Muscle of leg (tissue), 16 donors: ENCODE measurements at places on chromosomes 2 and 18. TPM values are rescaled to one million over a fixed set of nuclear protein-coding genes. Genes with fewer than 3 reads are reported as not detected.
A peak's percentile ranks its signal among the peaks of the same experiment; 100 is the strongest.

GRCh38 chr18:13517369-13517768, 209.0 kb downstream of the FAM210A start:
- no peaks in the 10 kb centered on the region for H3K27me3 ChIP-seq
- H3K36me3 ChIP-seq = peaks cover 2% of the 10 kb centered on the region
- H3K4me3 ChIP-seq = no peak overlapping the region
- H3K27ac ChIP-seq = no peak overlapping the region

The TSPYL6 gene
- polyA plus RNA-seq = not detected

The SH3RF3 gene
- polyA plus RNA-seq = 4.7 TPM

DNA sequence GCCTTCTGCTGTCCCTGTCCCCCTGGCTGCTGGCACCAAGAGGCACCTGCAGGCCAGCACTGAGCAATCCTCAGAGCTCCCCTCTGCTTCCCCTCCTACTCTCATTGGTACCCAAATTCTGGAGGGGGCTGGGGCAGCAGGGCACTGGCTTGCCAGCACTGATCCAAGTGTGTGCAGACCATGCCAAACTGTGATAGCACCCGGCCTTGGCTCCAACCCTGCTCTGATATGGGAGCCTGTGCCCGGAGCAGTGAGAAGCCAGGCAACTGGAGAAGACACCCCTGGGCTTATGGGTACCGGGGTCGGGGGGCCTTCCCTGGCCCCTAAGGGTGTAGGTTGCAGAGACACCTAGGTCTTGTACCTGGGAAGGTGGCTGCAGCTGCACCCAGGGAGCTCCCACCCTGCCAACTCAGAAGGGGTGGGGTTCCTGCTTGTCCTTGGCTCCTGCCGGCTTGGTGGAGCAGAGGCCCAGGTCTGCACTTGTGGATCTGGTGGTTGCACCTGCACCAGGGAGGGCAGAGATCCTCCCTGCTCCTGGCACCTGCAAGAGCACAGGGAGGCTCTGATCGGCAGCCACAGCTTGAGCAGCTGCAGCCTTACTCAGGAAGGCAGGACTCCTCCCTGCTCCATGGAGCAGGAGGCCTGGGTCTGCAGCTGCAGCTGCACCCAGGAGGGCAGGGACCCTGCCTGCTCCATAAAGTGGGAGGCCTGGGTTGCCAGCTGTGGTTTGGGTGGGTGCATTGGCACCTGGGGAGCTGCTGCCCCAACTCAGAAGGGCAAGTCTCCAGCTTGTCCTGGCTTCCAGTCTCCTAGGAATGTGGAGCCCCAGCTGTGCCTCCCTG, 96.3 kb downstream of the BCL2L11 start:
- H3K4me3 ChIP-seq = no peak overlapping the region
- H3K27ac ChIP-seq = no peak overlapping the region
- no peaks in the 10 kb centered on the region for H3K4me1 ChIP-seq
- no peak for DNase-seq
- no peaks in the 10 kb centered on the region for H3K36me3 ChIP-seq

DNA sequence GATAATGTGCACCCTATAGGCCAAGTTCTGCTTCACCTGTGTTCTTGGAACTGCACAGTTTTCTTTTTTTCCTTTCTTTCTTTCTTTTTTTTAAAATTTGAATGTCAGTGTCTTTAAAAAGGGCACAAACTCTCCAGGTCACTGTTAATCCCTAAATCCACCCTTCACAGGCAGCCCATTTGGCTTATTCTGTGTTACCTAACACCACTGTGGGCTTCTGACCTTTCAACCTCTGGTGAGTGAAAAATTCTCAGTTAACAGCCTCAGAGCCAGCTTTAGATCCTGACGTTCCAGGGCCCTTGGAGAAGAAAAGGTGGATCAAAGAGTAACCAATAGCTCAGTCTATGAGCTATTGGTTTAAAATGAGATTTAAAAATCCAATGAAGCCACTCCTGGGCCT, 6.8 kb upstream of the CETN1 start:
- DNase-seq = no peak
- peak overlapping the region; percentile 83 for H3K27ac ChIP-seq
- peaks cover 50% of the 10 kb centered on the region for H3K4me1 ChIP-seq
- no peaks in the 10 kb centered on the region for H3K27me3 ChIP-seq
- H3K4me3 ChIP-seq = no peak overlapping the region

GRCh38 chr2:98898423-98898841, 37.6 kb downstream of the CRACDL start:
- H3K36me3 ChIP-seq = no peaks in the 10 kb centered on the region
- peaks cover 13% of the 10 kb centered on the region for H3K4me1 ChIP-seq
- no peak overlapping the region for H3K27ac ChIP-seq
- H3K27me3 ChIP-seq = no peaks in the 10 kb centered on the region
- no peak overlapping the region for H3K4me3 ChIP-seq
- no peak for DNase-seq

DNA sequence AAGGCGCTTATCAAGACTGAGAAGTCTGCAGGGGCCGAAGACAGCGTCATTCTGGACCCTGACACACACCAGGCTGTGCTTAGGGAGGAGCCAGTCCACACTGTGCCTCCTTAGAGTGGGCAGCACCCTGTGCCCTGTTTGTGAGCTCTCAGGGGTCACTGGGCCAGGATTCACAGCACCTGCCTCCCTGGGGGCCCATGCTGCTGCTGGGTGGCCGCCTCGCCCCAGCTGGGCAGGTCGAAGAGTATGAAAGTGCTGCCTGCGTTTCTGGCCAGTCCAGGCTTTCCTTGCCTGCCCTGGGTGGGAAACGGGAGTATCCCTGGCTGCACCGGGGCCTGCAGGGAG, 15.4 kb upstream of the GPR55 start:
- H3K27ac ChIP-seq = no peak overlapping the region
- H3K36me3 ChIP-seq = no peaks in the 10 kb centered on the region
- H3K4me1 ChIP-seq = peaks cover 4% of the 10 kb centered on the region
- DNase-seq = no peak
